ENCODE measurements at places on chromosomes 4 and X.

- no peak for DNase-seq
These were observed 113.8 kb downstream of the CEP44 start for GRCh38 chr4:174397366-174398155.

DNA sequence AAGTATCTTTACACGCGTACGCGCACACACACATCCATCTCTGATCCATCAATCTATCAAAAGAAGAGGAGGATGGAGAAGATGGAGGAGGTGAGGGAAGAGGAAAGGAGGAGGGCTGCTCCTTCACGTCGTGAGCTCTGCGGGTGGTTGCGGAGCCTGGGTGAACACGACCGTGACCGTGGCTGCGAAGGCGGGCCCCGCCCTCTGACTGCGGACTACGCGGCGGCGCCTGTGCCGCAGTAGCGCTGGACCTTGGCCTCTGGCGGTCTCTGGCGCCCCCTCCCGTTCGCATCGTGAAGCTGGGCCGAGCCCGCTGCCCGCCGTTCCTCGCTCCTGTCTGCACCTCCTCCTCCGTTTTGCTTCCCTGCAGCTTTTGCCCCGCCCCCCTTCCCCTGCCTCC is 37.7 kb upstream of the ARAF start:
- peak; percentile 59 for DNase-seq

DNA sequence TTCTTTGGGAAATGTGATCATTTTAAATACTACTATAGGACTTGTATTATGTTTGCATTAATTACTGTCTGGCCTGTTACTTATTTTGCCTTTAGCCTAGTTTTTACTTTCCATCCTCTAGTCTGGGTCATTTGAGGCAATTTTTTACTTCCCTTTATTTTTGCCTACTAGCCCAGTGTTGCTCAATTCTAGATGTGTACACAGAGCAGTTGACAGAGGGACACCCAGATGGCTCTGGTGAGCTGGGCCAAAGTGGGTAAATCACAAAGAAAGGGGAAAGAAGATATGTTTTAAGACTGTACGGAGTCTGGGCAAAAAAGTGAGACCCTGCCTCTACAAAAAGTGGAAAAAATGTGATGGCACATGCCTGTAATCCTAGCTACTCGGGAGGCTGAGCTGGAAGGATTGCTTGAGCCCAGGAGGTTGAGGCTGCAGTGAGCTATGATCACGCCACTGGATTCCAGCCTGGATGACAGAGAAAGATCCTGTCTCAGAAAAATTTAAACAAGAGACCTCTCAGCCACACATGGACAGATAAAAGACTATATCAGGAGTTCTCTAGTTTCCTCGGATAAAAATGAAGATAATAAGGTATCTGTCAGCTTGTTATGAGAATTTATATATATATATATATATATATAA is 35.7 kb downstream of the APOO start:
- DNase-seq, result no peak

GRCh38 chr4:35818520-35818919 is 425.8 kb downstream of the ARAP2 start:
- no peak for DNase-seq

DNA sequence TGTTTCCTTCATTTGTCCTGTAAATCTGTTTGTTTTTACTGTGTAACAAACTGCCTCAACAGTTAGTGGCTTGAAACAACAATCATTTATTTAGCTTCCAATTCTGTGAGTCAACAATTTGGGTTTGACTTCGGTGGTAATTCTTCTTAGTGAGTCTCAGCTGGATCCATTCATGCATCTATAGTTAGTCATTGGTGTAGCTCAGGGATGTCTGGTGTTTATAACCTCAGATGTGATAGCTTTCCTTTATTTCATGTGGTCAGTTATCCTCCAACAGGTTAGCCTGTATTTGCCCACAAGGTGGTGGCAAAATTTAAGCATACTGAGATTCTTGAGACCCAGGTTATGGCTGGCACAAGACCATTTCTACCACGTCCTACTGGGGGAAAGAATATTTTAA is 1267.2 kb downstream of the RAPGEF2 start:
- no peak for DNase-seq

Data from hepatic stellate cell (primary cell).